ENCODE measurements at places on chromosomes 5 and 9. TPM values are rescaled to one million over a fixed set of nuclear protein-coding genes. Genes with fewer than 3 reads are reported as not detected.

DNA sequence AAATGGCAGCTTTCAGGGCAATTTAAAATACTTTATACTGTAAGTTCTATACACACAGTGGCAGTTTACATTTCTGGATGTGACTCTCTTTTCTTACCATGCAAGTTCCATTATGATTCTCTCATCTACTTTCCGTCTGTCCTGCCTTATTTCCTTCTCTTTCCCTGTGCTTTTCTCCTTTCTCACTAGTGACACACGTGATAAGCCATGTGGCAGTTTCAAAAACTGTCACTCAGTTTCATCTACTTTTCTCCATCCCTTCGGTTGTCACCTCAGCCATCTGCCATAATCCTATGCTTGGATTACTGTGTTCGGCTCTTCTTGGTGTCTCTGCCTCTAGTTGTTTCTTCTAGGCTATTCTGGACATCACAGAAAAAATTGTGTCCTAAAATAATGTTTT is 46.8 kb upstream of the ATG10 start:
- no peak for DNase-seq

TYRP1 gene
- 0.16 TPM for total RNA-seq

- DNase-seq = no peak
Measured at GRCh38 chr5:36730537-36731216, 124.3 kb downstream of the SLC1A3 start.

RASGEF1C gene
- total RNA-seq = 4.2 TPM

DNA sequence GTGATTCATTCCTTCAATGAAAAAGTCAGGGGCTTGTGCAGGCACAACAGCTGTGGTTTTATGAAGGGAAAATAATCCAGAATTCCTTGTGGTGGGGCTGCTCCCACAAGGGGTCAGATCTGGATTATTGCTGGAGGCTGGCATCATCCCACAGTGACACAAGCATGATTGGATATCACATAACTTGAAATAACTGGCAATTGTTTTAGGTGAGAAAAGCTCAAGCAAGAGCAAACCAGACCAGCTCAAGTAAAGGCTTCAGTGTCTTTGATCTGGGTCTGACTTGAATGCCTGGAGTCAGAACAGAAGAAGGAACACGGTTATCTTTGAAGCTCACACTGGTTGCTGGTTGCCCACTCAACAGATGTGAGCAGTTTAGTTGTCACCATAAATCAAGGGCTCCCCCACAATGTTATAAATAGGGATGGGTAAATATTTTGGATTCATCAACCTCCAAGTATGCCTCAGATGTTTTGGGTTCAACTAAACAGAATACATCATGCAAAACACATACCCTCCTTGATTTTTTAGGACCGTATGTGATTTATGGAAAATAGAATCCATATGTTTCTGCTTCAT is 3.1 kb upstream of the ZNF474 start:
- DNase-seq = no peak

LCN15 gene
- total RNA-seq = not detected

SYK gene
- 13.9 TPM for total RNA-seq

PCDHA4 gene
- 1.1 TPM for total RNA-seq

DNA sequence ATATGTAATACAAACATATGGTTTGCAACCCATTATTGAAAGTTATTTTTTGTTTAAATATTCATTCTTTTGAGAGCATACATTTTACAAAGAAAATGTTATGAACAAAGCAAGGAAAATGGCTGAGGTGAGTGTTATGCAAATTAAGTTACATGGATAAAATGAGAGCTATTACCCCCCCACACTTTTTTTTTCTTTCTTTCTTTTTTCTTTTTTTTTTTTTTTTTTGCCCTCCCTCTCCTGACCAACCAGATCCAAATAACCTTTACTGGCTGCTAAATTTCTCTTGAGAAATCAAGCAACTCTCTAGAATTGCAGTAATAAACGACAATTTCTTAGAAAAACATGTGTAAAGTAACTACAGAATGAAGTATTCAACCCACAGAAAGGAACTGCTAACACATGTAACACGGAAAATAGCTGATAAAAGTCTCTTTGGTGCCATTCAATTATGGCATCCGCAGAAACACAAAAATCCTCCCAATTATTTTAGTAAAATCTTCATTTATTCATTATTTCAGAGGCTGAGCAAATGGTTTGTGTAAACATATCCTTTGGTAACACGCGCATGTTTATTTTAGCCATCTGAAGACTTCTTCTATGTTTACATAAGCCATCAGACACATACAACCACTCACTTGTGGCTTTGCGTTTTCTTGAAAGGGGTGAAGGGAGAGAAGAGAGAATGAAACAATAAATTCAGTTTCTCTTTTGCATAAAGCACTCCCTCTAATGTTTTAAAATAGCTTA is 216.1 kb downstream of the NFIB start:
- no peak for DNase-seq

MYMK gene
- not detected for total RNA-seq

- DNase-seq = no peak
Measured at GRCh38 chr5:178381921-178382695, 149.5 kb upstream of the PHYKPL start.

PTGER4 gene
- total RNA-seq = 44.3 TPM

DNA sequence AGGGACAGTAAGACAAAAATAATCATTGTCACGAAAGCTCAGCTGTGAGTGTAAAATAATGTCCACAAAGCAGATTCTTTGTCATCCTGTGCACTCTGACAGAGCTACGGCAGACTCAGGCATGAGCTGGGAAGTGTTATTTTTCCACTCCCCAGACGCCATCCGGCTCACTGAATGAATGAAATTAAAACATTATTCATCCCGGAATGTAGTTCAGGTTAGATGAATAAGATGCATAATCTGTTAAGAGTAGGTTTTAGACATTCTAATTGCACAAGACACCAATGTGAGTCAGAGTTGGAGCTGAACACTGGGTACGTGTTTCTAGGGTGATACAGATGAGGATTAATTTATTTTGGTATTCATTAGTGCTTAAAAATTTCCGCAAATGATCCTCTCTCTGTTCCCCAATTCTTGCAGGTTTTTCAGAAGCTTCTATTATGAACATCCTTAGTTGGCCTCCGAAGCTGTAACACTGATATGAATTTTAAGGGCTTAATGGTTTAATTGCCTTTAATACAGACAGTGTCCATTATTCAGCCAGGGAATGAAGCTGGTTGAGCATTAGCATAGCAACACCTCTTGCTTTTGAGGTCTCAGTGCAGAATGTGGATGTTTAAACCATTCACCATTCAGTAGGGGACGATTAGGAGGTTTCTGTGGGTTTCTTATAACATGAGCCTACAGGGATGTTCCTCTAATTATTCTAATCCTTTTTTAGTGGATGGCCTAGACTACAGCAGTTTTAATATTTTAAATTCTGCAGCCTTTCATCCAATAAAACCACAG is 65.6 kb upstream of the FRRS1L start:
- no peak for DNase-seq

- DNase-seq = no peak
Measured at GRCh38 chr5:43564289-43564850, 7.5 kb upstream of the PAIP1 start.

GRCh38 chr9:107992271-107992670 is 502.7 kb upstream of the KLF4 start:
- no peak for DNase-seq

GRCh38 chr5:131534974-131535373 is 100.1 kb downstream of the RAPGEF6 start:
- DNase-seq = no peak

DNA sequence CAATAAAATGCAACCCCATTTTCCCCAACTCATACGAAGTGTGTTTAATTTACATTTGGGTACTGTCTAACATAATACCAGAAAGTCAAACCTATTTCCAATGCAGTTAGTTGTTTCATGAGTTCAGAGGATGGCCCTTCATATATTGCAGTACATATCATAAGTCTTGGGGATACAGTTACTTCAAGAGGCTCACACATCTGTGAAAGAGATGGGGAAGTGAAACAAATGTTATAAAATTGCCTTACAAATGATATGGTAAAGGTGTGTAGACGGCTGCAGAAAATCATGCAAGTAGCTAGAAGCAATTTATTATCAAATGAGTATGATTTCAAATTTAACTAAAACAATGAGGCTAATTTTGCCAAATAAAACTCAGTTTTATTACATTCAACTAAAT is 219.0 kb upstream of the CDH12 start:
- no peak for DNase-seq

DNA sequence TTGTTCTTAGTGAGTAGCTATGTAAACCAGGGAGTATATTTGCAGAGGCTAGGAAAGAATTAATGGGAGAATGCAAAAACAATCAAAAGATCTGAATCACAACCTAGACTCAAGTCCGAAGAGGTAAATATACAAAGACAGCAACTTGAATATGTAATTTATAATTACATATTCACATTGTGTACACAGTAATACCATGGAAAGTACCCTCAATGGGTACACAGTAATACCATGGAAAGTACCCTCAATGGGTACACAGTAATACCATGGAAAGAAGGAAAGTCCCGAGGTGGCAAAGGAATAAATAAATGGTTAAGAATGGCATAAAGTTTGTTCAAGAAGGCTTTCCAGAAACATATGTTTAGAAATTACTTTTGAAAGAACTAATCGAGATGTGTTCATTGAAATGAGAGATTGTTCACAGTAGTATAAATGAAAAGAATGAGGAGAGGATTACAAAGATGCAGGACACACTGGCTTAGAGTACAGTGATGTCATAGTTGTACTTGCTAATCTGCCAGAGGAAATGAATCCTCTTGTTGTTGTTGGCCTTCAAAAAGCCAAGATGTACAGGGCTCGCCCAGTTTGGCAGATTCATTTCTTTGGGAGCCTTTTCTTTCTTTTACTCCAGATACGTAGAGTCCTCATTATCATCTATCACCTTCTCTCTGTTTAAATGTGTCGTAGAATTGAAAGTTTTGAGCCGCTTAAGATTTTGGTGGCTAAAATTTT is 116.0 kb downstream of the UNC13B start:
- no peak for DNase-seq

- DNase-seq = no peak
Measured at GRCh38 chr5:178499352-178499751, 90.8 kb downstream of the COL23A1 start.

DNA sequence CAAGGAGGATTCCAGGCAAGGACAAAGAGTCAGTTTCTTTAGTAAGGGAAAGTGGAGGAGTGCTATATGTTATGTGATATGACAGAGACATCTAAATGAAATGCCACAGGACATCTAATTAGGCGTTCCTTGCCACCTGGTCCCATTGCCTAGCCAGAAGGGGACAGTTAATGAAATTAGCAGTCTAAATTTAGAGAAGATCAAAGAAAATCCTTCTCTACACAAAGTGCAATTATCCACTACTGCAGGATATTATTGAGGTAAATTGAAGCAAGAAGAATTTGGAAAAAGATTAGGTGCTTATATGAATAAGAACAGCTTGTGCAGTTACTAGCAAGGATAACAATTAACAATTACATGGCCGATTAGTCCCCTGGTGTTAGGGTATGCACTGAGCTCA is 495.3 kb upstream of the NMUR2 start:
- no peak for DNase-seq

DNA sequence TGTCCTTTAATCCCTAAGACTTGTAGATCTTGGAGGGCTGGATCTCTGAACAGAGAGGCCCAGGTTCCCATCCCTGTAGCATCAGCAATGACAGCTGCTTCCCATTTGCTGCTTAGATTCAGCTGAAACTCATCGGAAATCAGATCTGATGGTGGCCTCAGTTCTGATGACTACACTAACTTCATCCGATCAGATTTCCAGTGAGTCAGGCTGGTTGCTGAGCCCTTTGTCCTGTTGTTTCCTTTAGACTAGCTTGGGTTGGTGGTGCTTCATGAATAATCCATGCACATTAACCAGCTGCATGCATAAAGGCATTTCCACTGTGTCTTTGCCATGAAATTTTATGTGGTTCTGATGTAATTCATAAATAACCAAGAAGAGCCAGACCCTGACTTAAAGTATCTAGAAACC is 195.2 kb upstream of the TUT7 start:
- no peak for DNase-seq

GRCh38 chr5:44048276-44048984 is 340.8 kb downstream of the FGF10 start:
- DNase-seq = no peak

GRCh38 chr5:128082551-128083032 is 974 bp upstream of the SLC12A2 start:
- DNase-seq = no peak

DNA sequence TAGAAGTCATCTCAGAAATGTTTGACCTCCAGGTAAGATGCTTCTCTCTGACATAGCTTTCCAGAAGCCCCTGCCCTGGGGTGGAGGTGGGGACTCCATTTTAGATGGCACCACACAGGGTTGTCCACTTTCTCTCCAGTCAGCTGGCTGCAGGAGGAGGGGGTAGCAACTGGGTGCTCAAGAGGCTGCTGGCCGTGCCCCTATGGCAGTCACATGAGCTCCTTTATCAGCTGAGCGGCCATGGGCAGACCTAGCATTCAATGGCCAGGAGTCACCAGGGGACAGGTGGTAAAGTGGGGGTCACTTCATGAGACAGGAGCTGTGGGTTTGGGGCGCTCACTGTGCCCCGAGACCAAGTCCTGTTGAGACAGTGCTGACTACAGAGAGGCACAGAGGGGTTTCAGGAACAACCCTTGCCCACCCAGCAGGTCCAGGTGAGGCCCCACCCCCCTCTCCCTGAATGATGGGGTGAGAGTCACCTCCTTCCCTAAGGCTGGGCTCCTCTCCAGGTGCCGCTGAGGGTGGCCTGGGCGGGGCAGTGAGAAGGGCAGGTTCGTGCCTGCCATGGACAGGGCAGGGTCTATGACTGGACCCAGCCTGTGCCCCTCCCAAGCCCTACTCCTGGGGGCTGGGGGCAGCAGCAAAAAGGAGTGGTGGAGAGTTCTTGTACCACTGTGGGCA is 642 bp downstream of the CSF2 start:
- DNase-seq = no peak

- DNase-seq = no peak
Measured at GRCh38 chr5:121239951-121240350, 611.7 kb upstream of the FTMT start.

RNF183 gene
- total RNA-seq = not detected

ARHGEF39 gene
- 0.99 TPM for total RNA-seq

DNA sequence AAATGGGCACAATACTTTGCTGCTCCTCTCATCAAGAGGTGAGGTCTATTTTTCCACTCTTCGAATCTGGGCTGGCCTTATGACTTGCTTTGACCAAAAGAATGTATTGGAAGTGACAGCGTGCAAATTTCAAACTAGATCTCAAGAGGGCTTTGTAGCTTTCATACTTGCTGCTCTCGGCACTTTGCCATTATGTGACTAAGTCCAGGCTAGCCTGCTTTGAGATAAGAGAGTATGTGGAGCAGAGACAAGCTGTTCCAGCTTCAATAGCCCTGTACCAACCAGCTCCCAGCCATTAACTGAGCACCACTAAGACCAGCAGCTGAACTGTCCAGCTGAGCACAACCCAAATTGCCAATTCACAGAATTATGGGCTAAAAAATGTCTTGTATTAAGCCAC is 124.6 kb downstream of the ACER2 start:
- no peak for DNase-seq

GRCh38 chr5:163424836-163425235 is 12.6 kb upstream of the CCNG1 start:
- no peak for DNase-seq

RPL37 gene
- 146 TPM for total RNA-seq

SPINK13 gene
- not detected for total RNA-seq

All from sigmoid colon (tissue), 7 donors.